ENCODE measurements at places on chromosomes 2 and 18.

GRCh38 chr2:136255648-136256461 is 137.9 kb upstream of the CXCR4 start:
- no peak for DNase-seq

DNA sequence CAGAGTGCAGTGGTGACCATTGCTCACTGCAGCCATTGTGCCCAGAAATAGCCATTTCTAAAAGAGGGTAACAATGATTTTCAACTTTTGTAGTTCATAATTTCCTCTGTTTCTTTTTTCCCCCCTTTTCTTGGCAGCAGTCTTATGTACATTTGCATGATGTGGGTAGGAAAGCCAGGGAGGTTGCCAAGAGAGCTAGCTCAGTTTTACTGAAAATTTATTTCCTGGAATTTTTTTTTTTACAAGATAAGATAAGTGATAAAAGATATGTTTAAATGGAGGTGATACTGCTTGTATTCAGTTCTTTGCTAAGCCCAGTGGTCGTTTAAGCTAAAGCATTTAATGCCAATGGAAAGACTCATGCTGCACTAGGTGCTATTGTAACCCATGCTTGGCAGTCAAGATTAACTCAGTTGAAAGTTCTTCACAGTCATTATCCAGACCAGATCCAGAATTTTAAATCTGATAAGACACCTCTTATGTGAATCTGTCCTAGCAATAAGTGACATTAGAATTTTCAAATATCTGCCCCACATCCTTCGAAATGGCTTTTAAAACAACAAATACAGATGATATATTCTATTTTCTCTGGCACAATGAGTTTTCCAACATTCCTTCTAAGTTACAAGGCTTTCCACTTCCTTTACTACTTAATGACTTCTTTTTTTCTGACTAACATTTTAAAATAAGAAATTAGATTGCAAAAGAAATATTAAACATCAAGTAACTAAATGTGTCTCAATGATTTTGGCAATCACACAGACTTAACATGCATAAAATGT is 4.4 kb upstream of the ATP8B1 start:
- DNase-seq: no peak

GRCh38 chr2:40458271-40458794 is 6.4 kb upstream of the SLC8A1 start:
- no peak for DNase-seq

DNA sequence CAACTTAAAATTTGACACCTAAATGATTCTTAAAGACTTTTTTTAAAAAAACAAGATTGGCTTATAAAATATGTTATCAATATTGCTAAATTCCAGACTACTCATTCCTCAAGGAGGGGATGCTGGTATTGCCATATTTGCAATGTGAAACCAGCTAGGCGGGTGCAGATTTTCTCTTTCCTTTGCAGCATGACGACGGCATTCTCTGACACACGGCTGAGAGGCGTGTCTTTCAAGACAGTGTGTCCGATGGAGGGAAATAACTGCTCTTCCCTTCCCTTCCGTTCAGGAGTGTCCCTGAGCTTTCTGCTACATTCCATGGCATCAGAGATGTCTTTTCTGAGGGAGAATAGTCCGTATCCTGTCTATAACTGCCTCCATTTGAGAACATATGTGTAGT is 38.2 kb upstream of the CNGA3 start:
- DNase-seq: no peak

DNA sequence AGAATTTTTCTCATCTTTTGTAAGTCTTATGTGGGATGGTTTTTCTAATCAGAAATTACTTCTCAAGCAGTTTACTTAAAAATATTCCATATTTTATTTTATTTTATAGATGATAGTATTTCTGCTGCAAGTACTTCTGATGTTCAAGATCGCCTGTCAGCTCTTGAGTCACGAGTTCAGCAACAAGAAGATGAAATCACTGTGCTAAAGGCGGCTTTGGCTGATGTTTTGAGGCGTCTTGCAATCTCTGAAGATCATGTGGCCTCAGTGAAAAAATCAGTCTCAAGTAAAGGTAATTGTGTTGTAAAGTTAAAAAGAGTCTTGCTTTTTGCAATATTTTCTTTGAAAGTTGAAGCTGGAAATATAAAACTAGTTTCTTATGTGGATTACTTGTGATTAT is 76.2 kb downstream of the EML4 start:
- no peak for DNase-seq

DNA sequence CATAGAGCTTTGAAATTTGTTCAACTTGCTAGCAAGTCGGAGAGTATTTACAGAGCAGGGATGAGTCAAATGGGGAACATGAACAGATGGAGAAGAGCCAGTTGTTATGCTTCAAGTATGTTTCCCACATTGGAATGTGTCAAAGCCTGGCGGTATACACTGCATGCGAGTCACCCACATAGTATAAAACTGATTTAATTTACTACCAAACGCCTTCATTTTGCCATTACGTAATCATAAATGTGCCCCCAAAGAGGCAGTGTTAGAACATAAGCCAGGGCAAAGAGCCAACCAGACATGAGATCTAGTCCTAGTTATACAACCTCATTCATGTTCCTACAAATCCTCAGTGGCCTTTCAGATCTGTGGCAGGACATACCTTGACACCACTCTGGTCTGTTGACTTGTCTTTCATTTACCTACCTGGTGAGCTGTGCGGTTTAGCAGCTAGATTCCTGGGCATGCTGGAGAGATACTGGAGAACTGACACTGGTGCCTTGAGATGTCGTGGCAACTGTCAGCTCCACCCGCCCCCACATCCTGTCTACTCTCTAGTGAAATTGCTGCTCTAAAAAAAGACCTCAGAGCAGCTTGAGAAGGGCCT is 21.7 kb upstream of the NRP2 start:
- DNase-seq: no peak

DNA sequence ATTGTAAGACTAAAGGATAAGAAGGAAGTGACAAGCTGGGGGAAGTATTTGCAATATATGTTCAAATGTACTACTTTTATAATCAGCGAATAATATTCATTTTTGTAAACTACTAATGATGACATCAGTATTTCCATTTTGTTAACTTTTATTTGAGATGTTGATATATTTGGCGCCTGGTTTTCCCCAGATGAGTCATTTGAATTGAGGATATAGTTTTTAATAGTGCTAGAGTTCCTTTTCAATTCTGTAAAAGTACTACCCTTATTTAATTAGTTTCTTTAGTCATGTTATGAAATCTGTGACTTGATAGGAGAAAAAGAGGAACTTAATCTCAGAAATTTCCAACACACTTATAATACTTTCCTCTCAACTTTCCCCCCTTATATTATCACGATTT is 495.3 kb downstream of the IRS1 start:
- no peak for DNase-seq

GRCh38 chr18:77248873-77249568 is 627 bp upstream of the GALR1 start:
- no peak for DNase-seq

- DNase-seq: no peak
Measured at GRCh38 chr2:203476881-203477280, 58.2 kb downstream of the RAPH1 start.

DNA sequence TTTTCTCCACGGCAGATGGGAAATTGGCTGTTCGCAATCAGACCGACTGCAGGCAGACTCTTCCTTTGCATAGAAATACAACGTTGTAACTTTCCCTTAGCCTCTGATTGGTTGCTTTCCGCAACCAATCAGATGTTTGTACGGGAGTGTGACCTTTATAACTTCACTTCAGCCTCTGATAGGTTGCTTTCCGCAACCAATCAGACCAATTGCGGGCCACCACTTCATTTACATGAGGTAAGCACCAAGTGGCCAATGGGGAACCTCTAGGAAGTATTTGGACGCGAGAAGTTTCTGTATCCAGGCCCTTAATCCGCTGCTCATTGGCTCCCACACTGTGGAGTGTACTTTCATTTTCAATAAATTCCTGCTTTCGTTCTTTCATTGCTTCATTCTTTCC is 19.1 kb downstream of the SLC25A12 start:
- DNase-seq: no peak

DNA sequence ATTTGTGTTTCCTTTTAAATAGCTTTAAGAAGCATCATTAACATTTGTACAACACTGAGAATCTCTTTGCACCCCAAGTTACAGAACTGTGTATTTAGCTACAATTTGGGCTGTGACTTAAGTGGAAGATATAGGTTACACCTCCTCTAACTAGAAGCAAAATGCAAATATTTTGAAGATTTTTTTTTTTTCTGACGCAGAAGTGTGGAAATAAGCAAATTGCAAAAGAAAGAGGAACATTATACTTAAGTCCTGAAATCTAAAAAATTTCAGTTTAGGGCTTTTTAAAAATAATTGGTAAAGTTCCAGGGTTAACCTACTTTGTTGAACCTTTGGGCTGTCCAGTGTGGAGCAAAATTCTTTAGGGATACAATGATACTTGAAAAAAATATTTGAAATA is 41.4 kb upstream of the RBMS1 start:
- no peak for DNase-seq

GRCh38 chr2:31221544-31221943 is 4.2 kb upstream of the CAPN14 start:
- DNase-seq: no peak

GRCh38 chr2:178282075-178282815 is 87.9 kb downstream of the OSBPL6 start:
- no peak for DNase-seq

DNA sequence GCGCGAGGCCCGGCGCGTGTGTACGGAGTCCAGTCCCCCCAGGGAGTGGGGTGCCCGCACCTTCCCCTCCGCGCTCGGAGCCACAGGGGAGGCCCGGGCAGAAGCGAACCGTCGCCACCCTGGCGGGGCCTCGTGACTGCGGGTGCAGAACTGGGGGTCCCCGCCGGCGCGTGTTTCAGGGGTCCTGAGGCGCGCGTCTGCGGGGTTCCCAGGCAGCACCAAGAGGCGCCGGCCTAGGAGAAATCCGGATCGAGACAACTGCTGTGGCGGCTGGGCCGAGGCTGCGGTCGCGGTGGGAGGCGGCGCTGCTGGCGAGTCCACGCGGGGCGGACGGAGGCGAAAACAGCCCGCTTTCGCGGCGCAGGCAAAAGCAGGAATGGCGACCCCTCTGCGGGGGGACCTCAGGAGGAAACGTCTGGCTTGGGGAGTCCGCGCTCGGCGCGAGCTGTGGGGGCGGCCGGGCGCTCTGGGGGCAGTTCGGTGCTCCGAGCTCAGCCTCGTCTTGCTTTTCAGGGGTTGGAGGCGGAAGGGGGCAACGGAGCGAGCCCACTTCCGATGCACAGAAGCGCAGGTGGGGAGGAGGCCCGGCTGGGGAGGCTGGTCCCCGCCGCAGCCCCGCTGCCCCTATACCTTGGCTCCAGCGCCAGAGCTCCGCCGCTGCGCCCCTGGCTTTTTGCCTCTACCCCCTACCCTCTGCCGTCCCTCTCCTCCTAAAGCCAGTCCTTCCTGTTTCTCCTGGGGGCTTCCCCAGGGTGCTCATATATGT is 81.5 kb upstream of the LDLRAD4 start:
- peak; percentile 68 for DNase-seq

DNA sequence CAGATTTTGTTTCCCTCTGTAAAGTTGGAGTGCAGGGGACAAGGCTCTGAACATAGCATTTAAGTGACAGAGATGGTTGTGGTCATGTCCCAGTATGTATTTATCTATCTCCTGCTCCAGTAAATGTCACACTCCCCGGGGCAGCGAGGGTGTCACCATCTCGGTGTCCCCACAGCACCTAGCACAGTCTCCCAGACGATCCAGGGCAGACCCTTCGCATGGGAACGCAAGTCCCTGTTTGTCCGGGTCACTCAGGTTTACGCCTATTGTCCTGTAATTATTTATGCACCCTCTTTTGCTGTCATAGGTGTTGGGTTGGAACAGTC is 12.6 kb upstream of the NTSR2 start:
- no peak for DNase-seq

GRCh38 chr2:193627927-193628272 is 1433.2 kb upstream of the TMEFF2 start:
- no peak for DNase-seq

DNA sequence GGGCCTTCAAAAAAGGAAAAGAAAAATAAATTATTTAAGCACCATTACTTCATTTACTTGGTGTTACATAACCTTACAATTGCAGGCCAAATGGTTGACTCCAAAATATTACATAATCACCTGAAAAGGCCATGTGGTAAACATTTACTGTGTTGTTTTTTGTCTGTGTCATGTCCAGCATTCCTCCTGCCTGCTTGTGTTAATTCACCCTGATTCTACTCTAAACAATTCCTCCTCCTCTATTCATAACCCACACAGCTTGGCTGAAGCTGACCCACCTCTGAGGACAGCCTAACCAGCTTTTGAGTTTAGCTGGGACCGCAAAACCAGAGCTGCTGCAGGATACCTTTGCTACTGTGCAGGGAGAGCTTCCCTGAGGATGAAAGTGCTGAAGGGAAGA is 35.4 kb downstream of the TMX3 start:
- no peak for DNase-seq

DNA sequence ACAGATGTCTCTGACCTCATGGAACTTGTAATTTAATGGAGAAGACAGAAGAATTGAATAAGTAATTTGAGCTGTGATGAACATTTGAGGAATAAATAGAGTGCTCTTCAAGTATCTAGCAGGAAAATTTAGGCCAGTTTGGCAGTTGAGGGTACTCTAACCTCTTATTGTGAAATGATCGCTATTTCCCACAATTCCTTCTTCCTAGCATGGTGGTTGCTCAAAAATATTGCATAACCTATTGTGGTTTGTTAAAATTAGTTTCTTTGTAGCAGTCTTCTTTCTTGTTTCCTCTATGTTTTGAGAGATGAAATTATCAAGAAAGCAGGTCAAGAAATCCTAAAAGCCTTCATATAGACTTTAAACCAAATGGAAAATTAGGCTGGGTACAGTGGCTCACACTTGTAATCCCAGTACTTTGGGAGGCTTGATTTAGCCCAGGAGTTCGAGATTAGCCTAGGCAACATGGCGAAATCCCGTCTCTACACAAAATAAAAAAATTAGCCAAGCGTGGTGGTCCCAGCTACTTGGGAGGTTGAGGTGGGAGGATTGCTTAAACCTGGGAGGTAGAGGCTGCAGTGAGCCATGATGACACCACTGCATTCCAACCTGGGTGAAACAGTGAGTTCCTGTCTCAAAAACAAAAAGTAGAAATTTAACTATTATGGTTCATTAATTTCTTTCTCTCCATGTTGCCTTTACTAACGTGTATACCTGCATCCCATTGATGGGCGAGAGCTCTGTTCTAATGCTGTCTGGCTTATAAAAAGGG is 58.7 kb downstream of the RBKS start:
- no peak for DNase-seq

- no peak for DNase-seq
Measured at GRCh38 chr2:113894156-113894743, 4.4 kb downstream of the ACTR3 start.

GRCh38 chr2:208674919-208675318 is 268.3 kb downstream of the PTH2R start:
- no peak for DNase-seq

GRCh38 chr2:230077851-230078547 is 9.3 kb upstream of the SLC16A14 start:
- no peak for DNase-seq
